ENCODE measurements at places on chromosomes 4 and X. TPM values are rescaled to one million over a fixed set of nuclear protein-coding genes. Genes with fewer than 3 reads are reported as not detected.

The CFAP99 gene
- not detected for total RNA-seq

The ATOH1 gene
- not detected for total RNA-seq

The MAGEE2 gene
- total RNA-seq: not detected

The GALNTL6 gene
- total RNA-seq: not detected

The SNX25 gene
- 9.3 TPM for total RNA-seq

The USP53 gene
- total RNA-seq: 45.3 TPM

The MAGEA12 gene
- not detected for total RNA-seq

The RS1 gene
- total RNA-seq: not detected

The TLR6 gene
- not detected for total RNA-seq

The SUPT20HL2 gene
- not detected for total RNA-seq

The NMU gene
- total RNA-seq: not detected

The CSAG3 gene
- total RNA-seq: not detected

The TEX13C gene
- total RNA-seq: not detected

The NPNT gene
- 42.1 TPM for total RNA-seq
